ENCODE measurements at places on chromosomes 4 and X. TPM values are rescaled to one million over a fixed set of nuclear protein-coding genes. Genes with fewer than 3 reads are reported as not detected.
A peak's percentile ranks its signal among the peaks of the same experiment; 100 is the strongest.

DNA sequence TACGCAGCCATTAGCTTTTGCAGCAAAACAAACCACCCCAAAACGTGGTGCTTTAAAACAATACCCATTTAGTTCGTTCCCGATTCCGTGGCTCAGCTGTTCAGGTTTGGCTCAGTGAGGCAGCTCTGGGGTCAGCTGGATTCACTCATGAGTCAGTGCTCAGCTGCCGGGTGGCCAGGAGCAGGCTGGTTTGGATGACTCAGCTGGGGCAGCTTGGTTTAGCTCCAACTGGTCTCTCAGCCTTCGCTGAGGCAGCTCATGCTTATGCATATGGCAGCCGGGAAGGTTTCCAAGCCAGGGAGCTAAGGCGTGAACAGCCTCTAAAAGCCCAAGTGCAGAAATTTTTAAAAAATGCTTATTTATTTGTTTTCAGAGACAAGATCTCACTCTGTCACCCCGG lies 13.3 kb upstream of the CD99 start:
- peak; percentile 80 for DNase-seq

DNA sequence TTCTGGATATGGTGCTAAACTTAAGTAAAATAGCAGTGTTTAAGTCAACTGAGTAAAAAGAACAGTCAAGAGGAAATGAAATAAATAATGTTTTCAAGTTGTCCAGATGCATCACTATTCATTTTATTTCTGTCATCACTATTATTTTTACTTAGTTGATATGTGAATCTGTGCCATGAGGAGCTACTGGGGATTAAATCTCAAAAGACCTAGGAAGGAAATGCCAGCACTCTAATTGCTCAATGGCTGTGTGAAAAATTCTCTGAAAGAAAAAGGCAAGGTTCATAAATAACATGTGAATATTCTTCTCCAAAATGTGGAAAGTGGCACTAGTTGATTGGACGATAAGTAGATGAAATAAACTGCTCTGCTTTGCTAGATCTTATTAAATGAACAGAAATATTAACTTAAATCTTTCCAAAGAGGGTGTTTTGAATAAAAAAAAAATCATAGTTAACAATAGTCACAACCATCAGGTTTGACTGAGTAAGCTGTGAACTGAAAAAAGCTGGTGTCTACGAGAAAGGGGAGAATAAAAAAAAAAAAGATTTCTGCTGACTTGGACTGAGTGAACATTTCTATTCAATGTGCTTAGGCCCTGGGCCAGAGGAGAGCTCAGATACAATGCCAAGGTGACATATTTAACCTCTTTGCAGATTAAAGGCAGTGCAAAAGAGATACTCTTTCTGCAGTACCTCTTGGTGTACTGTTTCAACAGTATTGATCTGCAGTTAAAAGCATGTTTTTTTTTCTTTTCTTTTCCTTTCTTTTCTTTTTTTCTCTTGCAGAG lies 1.6 kb downstream of the SPARCL1 start:
- no peak for DNase-seq

Gene PHOX2B
- total RNA-seq: not detected

DNA sequence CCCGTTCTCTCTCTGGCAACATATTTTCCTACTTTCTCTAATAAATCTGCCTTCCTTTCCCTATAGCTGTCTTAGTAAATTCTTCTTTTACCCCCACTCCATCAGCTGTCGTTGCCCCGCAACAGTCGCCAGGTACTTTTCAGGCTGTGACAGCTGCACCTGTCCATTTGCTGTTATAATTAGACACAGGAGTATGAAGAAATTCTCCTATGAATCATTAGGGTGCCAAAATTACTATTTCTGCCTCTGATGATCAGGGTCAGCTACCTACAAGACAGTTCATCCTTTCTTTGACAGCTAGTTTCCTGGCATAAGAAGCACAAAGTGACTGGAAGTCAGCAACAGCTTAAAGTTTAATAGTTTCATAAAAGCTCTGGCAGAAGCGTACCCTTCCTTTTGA lies 19.5 kb upstream of the GALNTL6 start:
- no peak for DNase-seq

GRCh38 chrX:145620666-145621065 lies 197.0 kb upstream of the SLITRK2 start:
- DNase-seq: no peak

GRCh38 chr4:108170631-108171338 lies 2.1 kb upstream of the LEF1 start:
- DNase-seq: no peak

DNA sequence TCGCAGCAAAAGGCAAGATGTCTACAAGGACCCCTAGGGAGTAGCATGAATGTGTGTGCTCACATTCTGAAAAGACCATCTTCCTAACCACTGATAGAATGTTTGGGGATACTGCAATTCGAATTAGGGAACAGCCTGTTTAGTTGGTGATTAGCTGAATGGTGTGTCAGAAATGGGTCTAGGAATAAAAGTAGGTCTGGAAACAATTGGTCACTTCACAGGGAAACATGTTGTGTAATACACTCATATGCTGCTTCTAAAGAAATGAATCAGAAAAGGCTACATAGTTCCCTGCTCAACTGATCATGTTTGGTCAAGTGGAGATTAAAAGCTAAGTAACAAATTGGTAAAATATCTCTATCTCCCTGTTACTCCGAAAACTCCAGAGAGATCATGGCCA lies 2362.4 kb upstream of the TENM3 start:
- DNase-seq: no peak

Gene CFAP99
- total RNA-seq: not detected

GRCh38 chrX:69088171-69088938 lies 76.9 kb downstream of the PJA1 start:
- DNase-seq: no peak
